ENCODE measurements at places on chromosomes 5 and 9. TPM values are rescaled to one million over a fixed set of nuclear protein-coding genes. Genes with fewer than 3 reads are reported as not detected.

Gene PSAT1
- total RNA-seq = 0.29 TPM

Gene IL17B
- total RNA-seq = 1.6 TPM

Gene TRAF1
- 4.3 TPM for total RNA-seq

Gene ANKRD20A1
- not detected for total RNA-seq

Gene TIGD6
- total RNA-seq = 3.9 TPM

Gene SLC36A2
- not detected for total RNA-seq

Gene PLCXD3
- 0.55 TPM for total RNA-seq

Gene ACTBL2
- not detected for total RNA-seq

Gene INSL6
- total RNA-seq = 0.48 TPM

Gene SPACA9
- 7.0 TPM for total RNA-seq

Gene GABRA6
- not detected for total RNA-seq

Gene TTC16
- 12.6 TPM for total RNA-seq

Gene FAM151B
- 17.6 TPM for total RNA-seq

Gene UBTD2
- 108 TPM for total RNA-seq

Gene PCDHGA11
- total RNA-seq = 9.4 TPM

Gene PTPDC1
- total RNA-seq = 5.9 TPM

Measured in uterus (tissue), 4 donors.